ENCODE measurements at places on chromosomes 11 and 22. TPM values are rescaled to one million over a fixed set of nuclear protein-coding genes. Genes with fewer than 3 reads are reported as not detected.

SLC5A4 gene
- not detected for total RNA-seq

OR10A2 gene
- total RNA-seq: not detected

XKR3 gene
- total RNA-seq: not detected

B4GALNT4 gene
- total RNA-seq: 0.54 TPM

OR51M1 gene
- total RNA-seq: not detected

MYRF gene
- 0.30 TPM for total RNA-seq

MUC15 gene
- not detected for total RNA-seq

RIMBP3C gene
- total RNA-seq: not detected

DNA sequence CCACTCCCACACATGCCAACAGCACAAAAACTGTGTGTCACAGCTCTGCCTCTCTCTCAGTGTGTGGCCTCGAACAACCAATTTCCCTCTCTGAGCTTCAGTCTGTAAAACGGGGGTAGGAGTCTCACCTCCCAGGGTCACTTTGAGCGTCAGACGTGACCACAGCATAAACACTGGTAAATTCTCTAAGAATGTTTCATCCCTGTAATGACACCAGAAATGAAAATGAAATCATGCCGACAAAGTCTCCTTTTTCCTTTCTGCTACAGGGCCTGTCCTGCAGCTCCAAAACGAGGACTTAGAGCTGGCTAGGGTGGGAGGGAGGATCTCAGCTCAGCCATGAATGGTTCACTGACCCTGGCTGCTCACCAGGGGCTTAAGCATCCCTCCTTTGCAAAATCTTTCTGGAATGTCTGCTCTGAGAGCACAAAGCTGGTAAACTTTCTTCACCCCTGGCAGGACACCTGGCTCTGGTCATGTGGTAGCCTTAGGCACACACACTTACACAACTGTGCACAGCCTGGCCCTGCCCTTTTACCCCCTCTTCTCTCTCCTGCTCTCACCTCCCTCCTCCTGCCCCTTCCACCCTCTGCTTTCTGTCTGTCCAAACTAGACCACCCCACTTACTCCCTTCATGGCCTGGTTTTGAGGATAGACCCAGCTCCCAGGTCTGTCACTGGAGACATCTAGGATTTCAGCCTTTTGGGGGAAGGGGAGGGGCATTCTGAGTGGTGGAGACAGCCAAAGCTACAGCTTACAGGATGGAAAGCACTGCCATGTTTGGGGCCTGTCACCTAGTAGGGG, 12.3 kb upstream of the TSKU start:
- no peak for DNase-seq

- DNase-seq: no peak
Measured at GRCh38 chr11:120909676-120910416, 114.1 kb upstream of the TBCEL start.

DNA sequence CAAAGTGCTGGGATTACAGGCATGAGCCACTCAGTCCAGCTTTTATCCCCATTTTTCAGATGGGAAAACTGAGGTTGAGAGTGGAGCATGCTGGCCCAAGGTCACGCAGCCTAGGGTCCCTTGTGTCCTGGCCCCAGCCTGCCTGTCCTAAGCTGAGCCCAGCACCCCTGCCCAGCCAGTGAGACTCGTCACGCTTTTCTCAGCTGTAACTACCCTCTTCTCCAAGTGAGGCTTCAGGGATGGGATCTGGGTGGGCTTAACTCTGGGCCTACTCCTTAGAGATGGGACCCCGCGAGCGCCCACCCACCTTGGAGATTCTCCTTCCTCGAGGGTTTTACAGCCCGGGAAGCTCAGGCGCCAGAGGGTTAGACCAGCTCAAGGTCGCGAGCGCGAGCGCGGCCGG, 390 bp upstream of the TMEM151A start:
- DNase-seq: no peak

GRCh38 chr22:46848197-46848596, 85.7 kb downstream of the TBC1D22A start:
- no peak for DNase-seq

GRCh38 chr11:65185869-65186341, 4.2 kb downstream of the CAPN1 start:
- DNase-seq: peak; percentile 73

DNA sequence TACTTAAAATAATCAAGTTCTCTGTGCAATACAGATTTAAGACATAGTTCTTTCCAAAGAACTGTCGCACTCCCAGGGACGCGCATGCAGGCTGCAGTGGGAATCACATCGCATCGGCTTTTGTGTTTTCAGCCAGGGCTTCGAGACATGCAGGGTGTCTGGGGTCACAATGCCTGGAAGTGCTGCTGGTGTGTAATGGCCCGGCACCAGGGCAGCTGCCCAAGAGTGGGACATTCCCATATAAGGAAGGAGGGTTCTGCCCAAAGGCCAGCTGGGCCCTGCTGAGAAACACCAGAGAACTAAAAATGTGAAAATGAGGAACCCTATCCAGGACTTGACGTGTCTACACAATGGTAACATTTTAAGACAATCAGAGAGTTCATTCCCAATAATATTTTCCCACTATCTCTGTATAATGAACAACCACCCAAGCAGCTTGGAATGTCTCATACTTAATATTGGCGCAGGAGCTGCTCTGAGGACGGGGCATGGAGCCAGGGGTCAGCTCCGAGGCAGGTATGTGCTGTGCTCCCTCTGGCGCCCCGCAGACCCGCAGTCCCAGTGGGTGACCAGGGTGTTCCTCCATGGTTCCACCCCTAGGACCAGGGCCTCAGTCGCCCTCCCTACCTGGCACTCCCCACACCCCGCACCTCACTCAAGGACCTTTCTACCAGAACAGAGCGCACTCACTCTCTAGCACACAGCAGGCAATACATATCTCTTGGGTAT, 11.3 kb downstream of the MCAT start:
- DNase-seq: peak; percentile 84

GRCh38 chr11:76684516-76684915, 14.0 kb upstream of the LRRC32 start:
- DNase-seq: peak; percentile 11

DNA sequence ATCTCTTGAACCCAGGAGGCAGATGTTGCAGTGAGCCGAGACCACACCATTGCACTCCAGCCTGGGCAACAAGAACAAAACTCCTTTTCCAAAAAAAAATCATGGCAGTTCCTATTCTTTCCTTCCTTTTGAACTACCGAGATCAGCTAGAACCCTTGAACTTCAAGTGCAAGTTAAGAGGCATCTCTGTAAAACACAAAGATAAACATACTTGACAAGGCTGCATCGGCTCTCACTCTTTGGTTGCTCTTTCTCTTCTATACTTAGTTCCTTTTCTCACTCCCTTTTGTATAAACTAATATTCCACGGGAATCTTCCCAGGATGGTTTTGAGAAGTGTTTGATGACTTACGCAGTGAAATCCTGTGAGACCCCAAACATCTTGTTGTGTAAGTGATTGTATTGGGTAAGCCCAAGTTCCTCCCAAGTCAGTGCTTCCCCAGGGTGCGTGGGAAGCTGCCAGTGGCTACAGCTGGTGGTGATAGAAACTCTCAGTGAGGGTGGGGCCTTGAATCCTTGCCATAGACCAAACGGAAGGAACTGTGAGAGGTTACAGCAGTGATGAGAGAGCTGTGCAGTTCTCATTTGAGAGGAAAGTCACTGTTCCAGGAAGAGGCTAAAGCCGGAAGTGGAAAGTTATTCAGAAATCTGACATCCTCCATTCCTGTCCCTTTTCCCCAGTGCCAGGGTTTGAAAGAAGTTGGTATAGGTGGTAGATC, 24.1 kb upstream of the CDC42EP2 start:
- peak; percentile 96 for DNase-seq

- DNase-seq: no peak
Measured at GRCh38 chr11:41879214-41879613, 419.8 kb upstream of the LRRC4C start.

GRCh38 chr11:109023036-109023435, 358.2 kb downstream of the DDX10 start:
- no peak for DNase-seq

- no peak for DNase-seq
Measured at GRCh38 chr11:119991669-119992068, 146.2 kb downstream of the TRIM29 start.

DNA sequence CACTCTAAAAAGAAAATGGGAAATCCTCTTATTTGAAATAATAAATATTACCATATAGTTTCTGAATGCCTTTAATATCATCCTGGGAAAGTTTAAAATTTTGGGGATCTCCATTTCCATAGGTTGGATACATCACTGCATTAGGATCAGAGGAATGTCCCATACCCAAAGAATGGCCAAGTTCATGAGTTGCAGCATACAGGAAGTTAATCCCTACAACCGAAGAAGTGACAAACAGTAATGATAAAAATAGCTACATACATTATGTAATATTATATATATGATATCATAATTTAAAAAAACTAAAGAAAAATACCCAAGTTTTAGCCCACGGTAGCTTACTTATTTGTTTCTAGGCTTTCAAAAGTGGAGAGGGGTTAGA, 7.4 kb downstream of the MMP7 start:
- no peak for DNase-seq

- DNase-seq: no peak
Measured at GRCh38 chr11:72112978-72113808, 698 bp upstream of the ANAPC15 start.

DNA sequence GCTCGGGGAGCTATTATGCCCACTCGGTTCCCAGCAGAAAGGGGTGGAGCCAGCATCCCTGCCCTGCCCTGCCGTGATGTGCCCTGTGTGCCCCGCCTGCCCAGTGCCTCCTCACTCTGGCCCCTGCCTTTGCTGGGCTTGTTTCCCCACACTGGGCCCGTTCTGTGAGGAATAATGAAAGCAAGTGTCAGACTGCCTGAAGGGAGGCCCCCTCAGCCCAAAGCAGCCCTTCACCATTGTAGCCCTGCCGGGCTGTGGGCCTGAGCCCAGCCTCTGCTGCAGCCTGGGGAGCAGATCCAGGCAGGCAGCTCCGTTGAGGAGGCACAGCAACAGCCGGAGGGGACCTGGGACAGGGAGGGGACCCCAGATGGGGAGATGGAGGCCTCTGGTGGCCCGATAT, 20.2 kb upstream of the NEFH start:
- no peak for DNase-seq

DNA sequence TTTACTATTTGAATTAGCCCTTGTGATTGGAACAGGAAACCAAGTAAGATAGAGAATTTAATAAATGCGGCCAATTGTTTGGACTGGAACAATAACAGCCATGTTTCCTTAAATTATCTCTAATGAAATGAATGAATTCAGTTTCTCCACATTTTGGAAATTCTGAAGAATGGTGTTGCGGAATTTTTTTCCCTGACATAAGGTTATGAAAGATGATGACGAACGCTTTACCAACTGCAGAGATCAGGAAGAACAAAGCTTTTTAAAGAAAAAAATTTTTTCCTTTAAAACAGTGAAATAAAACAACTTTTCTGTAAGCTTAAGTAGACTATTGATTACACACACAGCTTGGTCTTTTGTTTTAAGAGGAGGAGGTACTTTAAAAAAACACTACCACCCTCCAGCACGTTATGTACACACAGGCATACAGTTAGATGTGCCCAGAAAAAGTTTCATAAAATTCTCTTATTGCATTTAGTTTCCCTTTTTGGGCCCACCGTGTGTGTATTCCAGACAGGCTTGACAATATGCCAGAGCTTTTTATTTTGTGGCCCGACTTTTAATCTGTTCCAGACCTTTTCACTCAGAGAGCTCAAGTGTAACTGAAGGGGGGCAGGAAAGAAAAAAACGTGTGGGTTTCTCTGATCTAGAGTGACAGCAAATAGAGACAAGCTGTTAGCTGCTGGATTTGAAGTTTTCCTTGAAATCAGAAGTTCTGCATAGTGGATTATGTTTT, 77.3 kb downstream of the YAP1 start:
- no peak for DNase-seq

DNA sequence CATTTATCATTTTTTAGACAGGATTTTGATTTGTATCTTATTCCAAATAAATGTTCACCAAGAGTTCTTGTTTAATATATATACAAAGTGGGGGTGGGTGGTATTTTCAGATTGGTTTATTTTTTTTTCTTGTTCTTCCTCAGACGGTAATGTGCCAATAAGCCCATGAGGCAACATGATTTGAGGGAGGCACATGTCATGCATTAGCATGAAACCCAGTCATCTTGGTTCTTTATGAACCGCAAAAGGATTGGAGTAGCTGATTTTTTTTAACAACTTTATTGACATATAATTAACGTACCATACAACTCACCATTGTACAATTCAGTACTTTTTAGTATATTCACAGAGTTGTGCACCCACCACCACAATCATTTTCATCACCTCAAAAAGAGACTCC, 2.7 kb downstream of the BCL2L13 start:
- DNase-seq: no peak

- no peak for DNase-seq
Measured at GRCh38 chr11:92154110-92154509, 70.5 kb upstream of the FAT3 start.

DNA sequence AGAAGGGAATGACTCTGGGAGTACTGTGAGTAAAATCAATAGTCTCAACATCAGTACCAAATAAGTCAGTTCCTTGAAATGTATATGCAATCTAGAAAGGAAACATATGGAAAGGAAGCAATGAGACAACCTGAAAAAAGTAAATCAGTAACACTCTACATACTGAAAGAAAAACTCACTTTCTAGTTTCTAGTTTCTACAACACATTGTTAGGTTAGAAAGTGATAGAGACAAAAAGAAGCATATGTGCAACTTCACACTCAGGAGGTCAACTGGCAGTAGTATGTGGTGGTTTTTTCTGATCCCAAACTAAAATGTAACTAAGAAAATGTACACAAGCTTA, 156.5 kb upstream of the SOX6 start:
- no peak for DNase-seq
